ELR (cell line): ENCODE measurements at places on chromosomes 7 and 10.

DNA sequence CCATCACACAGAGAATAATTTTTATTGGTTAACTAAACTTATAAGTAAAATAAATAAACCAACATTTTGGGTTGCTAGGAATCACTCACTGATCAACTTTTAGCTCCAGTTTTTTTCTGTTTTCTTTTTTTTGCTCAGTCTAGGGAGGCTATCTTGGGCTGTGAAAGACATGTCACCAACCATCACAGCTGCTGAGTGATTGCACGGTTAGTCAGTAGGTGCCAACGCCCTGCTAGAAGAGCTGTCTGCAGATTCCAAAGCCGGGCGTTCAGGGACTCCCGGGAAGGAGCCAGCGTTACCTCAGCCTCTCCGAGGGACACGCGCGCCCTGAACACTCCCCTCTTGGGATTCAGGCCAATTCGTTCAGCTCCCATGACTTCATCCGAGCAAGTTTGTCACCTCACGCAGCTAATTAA, 604 bp upstream of the STAM start:
- peak; percentile 89 for DNase-seq

- no peak for DNase-seq
Measured at GRCh38 chr10:4266416-4267085, 481.5 kb upstream of the KLF6 start.

GRCh38 chr10:1515121-1515779, 222.1 kb downstream of the ADARB2 start:
- DNase-seq: no peak

GRCh38 chr7:124996778-124997177, 67.2 kb upstream of the POT1 start:
- DNase-seq: peak; percentile 31

DNA sequence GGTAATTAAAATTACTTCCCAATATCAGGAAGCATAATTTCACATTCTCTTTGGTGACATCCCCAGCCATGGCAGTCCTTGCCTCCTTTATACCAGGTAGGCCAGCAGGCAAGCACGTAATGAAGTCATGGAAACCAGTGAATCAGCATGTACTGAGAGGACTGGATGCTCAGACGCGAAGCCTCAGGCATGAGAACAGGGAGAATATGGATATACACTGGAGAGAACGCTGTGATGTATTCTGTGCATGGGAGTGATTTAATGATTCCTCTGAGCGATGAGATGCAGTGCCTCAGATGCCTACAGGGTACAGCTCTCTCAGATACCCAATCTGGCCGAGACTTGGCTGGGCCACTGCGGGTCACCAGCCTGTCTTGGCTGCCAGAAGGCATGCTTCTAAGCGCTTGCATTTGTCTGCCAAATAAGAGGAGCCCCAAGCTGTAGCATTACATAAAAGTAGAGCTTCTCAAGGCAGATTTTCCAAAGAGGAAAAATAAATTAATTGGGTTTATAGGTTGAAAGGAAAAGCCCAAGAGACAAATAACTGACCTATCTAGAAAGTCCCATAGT, 238.1 kb downstream of the RELN start:
- no peak for DNase-seq

DNA sequence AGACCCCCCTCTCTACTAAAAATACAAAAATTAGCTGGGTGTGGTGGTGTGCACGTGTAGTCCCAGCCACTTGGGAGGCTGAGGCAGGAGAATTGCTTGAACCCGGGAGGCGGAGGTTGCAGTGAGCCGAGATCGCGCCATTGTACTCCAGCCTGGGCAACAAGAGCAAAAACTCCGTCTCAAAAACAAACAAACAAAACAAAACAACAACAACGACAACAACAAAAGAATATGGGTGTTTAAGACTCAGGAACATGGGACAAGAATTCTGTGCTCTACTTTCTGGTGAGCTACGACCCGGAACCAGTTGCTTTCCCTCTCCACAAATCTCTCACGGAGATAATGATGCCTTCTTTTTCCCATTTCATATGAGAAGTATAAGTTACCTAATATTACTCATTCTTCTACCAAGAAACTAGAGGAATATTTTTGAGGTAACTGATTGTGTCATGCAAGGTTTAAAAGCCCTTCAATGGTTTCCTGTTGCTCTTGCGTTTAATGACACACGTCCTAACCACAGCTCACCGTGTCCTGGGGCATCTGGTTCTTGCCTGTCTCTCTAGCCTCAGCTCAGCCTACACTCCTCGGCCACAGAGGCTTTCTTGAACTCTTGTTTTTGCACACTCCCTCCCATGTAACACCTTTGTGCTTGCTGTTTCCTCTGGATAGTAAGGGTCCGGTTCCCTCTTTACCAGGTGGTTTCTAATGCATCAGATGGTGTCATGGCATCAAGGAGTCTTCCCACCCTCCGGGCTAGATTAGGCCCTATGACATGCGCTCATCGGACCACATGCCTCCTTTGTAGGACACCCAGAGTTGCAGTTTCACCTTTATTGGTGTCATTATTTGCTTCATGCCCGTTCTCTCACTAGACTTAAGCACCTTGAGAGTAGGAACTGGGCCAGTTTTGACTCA, 67.5 kb downstream of the PFKFB3 start:
- DNase-seq: peak; percentile 87

DNA sequence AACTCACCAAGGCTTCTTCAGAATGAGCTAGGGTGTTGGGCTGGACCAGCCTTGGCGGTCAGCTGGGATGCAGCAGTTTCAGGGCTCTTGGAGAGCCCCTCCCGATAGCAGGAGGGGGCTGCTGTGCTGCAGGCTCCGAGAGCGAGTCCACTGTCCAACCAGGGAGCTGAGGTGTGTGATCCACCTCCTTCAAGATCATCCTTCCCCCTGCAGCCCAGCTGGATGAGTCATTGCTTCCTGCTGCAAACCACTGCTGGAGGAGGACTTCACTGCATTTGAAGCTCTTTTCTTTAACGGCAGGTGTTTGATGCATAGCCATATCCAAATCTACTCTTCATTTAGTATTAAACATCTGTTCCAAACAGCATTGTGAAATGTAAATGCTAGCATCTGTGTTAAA, 54.2 kb upstream of the EBF3 start:
- DNase-seq: peak; percentile 86

DNA sequence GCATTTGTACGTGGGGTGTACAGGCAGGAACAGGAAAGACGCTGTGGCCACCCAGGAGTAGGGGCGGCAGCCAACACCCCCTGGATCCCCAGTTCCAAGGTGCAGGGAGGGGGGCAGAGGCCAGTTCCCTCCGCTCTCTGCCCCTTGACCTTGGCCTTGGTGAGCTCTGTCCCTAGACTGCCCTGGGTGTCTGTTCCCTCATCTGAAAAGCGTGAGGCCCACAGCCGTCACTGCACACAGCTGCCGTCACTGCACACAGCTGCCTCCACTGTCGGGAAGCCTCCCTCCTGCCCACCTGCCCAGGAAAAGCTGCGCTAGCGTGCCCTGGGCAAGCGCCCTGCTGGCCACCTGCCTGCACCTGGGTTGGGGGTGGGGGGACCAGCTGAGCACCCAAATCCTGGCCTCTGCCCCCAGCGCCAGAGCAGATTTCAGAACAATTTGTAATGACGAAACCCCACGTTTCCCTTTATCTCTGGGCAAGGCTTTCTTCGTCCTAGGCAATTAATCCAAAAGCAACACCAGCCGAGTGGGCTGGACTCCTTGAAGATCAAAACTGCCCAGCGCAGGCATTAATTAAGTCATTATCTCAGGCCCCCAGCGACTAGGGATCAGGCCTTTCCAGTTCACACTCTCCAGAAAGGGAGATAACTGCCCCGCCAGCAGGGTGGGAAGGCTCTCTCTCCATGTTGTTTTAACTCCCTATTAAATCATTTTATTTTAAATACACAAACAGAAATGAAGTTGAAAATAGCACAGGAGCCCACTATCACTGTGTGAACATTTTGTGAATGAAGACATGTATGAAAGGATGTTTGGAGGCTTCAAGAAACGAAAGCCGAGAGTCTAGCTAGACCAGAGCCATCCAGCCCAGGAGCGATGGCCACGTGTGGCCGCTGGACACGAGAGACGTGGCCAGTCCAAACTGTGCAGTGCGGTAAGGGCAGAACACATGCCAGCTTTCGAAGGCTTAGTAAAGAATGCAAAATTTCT, 4.0 kb upstream of the PDGFA start:
- no peak for DNase-seq

- DNase-seq: peak; percentile 91
Measured at GRCh38 chr7:102891693-102892261, 21.0 kb upstream of the LRRC17 start.

- DNase-seq: no peak
Measured at GRCh38 chr10:86194684-86195083, 171.9 kb downstream of the GRID1 start.

GRCh38 chr10:82922046-82922445, 1047.1 kb downstream of the NRG3 start:
- DNase-seq: no peak
